ENCODE measurements at places on chromosomes 7 and 10.

GRCh38 chr10:126673565-126673964 lies 3.1 kb upstream of the C10orf90 start:
- no peak for DNase-seq

- DNase-seq: no peak
Observed at GRCh38 chr10:28111712-28112111, 112.8 kb upstream of the ODAD2 start.

- DNase-seq: peak; percentile 14
Observed at GRCh38 chr10:12638103-12638502, 288.8 kb downstream of the CAMK1D start.

- DNase-seq: peak; percentile 37
Observed at GRCh38 chr10:69407621-69408301, 9.0 kb downstream of the TACR2 start.

- DNase-seq: no peak
Observed at GRCh38 chr7:16034353-16034752, 347.9 kb upstream of the MEOX2 start.

DNA sequence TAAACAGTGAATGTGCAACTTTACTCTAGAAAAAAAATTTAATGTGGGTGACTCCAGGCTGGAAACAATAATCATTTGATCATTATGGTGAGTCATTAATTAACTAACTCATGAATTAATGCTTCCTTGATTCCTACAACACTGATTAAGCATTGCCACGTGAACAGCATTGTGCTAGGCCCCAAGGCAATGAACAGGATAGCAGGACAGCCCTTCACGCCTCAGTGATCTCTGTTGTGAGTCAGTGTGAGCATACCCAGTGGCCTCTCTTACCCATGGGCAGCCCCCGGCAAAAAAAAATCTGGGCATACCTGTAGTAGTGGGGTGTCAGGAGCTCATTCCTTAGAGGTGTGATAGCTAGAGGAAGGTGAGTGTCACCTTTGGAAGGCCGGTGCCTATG lies 76.0 kb downstream of the DENND2A start:
- DNase-seq: no peak

- DNase-seq: no peak
Observed at GRCh38 chr10:69789164-69789576, 12.5 kb upstream of the COL13A1 start.

DNA sequence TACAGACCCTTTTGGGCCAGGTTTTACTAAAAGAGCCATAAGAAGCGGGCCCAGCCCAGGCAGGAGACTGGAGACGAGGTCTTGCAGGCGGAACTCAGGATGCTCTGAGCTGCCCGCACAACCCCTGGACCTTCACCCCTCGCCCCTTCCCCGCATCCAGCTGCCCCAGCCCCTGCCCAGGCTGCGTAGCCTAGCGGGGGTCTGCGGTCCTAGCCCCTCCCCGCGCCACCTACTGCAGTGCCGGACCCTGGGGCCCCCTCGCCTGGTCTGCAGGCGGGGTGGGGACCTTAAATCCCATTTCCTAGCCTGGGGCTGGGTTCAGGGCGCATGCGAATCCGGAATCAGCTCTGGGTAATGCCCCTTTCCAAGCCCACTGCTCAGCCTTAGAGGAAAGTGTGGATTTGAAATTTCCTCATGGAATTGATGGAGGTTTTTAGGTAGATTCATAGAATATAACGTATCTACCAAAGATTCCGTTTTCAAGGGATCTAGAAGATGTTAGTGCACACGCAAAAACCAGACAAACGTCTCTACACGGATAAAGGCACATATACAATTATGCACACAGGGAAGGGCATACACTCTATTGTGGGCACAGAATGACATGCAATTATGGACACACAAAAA lies 546 bp upstream of the HOXA3 start:
- DNase-seq: no peak

- no peak for DNase-seq
Observed at GRCh38 chr7:111953611-111954010, 252.6 kb downstream of the DOCK4 start.

- no peak for DNase-seq
Observed at GRCh38 chr10:50512743-50513416, 110.9 kb downstream of the SGMS1 start.

GRCh38 chr10:127464561-127464960 lies 84.5 kb upstream of the NPS start:
- DNase-seq: no peak

DNA sequence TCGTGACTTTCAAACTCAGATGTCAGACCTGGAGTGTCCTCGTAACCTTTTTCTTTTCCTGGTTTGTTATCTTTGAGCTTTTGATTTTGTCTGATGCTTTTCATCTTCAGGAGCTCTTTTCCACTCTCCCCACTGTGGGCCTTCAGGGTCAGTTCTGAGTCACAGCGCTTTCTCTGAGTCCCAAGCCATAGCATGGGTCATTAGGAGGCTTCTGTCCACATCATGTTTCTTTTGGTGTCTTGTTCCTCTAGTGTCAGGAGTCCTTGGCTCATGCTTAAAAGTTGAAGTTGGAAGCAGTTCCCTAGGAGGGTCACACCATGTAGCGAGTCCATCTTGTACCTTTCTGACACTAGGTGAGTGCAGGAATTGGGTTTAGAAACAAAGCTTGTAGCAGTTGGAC lies 40.3 kb downstream of the DAGLB start:
- DNase-seq: no peak

DNA sequence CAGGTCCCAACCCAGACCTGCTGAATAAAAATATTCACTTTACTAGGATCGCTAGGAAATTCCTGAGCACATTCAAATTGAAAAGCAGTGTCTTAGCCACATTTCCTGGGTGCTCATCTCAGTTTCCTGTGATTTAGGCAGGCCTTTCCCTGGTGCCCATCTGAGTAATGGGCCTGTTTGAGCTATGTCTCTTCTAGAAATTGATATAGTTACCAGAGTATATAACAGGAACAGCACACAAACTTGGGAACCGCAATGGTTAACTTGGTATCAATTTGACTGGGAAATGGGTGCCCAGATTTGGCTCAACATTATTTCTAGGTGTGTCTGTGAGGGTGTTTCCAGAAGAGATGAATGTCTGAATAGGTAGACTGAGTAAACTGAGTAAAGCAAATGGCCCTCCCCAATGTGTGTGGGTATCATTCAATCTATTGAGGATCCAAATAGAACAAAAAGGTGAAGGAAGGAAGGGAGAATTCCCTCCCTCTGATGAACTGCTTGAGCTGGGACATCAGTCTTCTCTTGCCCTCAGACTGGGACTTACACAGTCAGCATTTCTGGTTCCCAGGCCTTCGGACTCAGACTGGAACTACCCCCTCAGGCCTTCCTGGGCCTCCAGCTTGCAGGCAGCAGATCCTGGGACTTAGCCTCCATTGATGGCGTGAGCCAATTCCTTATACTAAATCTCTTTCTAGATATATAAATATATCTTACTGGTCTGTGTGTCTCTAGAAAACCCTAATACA lies 99.1 kb downstream of the CCDC71L start:
- DNase-seq: no peak

DNA sequence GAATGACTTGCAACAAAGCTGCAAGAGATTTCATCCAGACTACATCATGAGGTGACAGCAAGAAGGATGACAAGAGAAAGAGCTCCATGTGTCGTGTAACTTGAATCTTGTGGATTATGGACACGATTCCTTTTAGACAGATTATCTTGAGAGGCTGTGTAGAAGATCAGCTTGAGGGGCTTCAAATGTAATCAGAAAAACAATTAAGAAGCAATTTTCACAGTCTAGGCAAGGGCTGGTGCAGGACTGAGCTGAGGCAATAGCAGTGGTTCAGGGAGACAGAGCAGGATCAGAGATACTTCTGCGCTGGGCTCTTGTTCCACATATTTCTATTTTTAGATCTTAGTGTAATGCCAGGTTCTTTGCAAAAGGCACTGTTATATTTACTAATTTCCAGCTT lies 253.0 kb upstream of the COBL start:
- DNase-seq: peak; percentile 72

DNA sequence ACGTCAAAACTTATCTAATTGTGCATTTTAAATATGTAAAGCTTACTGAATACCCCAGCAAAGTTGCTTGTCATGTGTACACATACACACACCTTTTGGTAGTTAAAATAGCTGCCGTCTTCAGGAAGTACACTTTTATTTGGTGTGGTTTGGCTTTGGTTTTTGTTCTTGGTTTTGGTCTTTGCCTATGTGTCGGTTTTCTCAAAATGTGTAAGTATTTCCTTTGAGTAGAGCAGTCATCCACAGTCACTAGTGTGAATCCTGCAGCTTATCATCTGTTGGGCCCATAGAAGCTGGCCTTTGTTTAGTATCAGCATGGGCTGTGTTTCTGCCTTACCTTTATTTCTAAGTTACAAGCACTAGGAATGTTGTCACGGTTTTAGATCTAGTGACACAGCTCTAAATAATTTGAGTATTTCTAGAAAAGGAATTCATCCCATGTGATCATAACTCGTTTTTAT lies 35.3 kb downstream of the NET1 start:
- DNase-seq: no peak

- DNase-seq: no peak
Observed at GRCh38 chr10:93438613-93439253, 43.4 kb downstream of the MYOF start.

GRCh38 chr10:100826983-100827818 lies 81.8 kb downstream of the PAX2 start:
- peak; percentile 56 for DNase-seq

DNA sequence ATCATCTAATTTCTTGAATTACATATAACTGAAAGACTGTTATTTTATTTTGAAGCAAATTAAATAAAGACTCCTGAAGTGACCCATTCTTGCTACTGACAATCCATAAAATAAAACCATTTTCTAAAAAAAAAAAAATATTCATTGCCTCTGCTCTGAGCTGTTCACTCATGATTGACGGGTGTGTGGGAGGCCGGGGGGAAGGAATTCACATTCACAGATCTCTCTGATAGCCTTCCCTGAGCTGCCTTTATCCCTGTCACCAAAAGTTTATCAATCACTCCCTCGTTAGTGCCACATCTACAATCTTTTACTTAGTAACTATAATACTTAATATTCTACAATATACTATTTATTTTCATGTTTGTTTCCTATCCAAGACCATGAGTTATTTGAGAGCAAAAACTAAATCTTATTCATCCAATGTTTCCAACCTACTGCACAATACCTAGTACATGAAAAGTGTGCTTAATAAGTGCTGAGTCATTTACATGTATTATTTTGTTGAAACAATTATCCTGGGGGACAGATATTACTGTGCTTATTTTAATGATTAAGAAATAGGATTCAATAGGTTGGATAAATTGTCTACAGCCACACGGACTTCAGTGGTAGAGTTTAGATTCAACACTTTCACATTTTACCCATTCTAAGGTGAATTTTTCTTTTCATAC lies 618.7 kb downstream of the PHTF2 start:
- no peak for DNase-seq

- no peak for DNase-seq
Observed at GRCh38 chr7:88106434-88106833, 113.4 kb downstream of the SRI start.

DNA sequence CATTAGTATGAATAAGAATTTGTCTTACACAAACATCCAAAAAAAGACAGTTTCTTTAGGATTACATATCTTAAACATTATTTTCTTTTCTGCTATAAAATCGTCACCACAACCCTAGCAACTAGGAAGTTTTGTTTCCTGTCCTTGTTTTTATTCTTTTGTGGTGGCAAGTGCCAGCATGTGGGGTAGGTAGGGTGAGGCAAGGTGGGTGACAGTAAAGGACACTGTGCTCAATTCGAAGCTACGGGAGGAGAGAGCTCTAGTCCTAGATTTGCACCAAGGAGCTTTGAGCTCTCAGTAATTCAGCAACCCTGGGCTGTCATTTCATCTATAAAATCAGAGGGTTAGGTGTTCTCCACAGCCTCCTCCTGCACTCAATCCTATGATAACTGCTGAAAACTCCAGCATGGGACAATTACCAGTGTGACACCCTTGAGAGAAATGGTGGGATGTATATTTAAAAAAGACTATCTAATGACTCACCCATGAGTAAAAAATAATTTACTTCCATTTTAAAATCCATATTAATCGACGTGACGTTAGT lies 187.1 kb downstream of the FAM107B start:
- DNase-seq: no peak

- DNase-seq: no peak
Observed at GRCh38 chr10:61749291-61749690, 86.6 kb downstream of the CABCOCO1 start.

Measured in WERI-Rb-1 (cell line).